ENCODE measurements at places on chromosomes 11 and 22.

DNA sequence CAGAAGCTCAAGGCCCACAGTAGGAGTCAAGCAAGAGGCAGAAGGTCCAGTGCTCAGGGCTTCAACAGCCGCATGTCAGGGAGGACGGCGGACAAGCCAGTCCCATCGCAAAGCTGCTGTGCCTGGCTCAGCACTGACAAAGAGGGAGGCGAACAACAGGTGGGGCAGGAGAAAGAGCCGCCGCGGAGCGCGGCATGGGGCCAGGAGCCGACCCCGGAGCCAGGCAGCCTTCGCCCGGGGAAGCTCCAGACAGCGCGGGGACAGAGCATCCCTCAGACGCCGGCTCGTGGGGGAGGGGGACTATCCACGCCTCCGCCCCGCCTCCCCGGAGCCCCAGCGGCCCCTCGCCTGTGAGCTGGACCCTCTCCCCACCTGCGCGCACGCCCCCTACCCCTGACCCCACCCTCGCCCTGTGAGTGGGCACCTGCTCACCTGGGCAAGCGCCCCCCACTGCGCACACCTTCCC is 369 bp downstream of the DHCR7 start:
- no peaks in the 10 kb centered on the region for H3K27me3 ChIP-seq
- H3K4me3 ChIP-seq = peak overlapping the region; percentile 96
- peaks cover 55% of the 10 kb centered on the region for H3K4me1 ChIP-seq
- peak overlapping the region; percentile 93 for H3K27ac ChIP-seq

GRCh38 chr22:35552196-35552842 is 11.7 kb downstream of the RASD2 start:
- peaks cover 1% of the 10 kb centered on the region for H3K36me3 ChIP-seq
- peaks cover 53% of the 10 kb centered on the region for H3K27me3 ChIP-seq
- H3K4me3 ChIP-seq = no peak overlapping the region
- no peak overlapping the region for H3K27ac ChIP-seq
- peaks cover 14% of the 10 kb centered on the region for H3K4me1 ChIP-seq
- peak; percentile 48 for DNase-seq

- peaks cover 28% of the 10 kb centered on the region for H3K4me1 ChIP-seq
- peaks cover 23% of the 10 kb centered on the region for H3K36me3 ChIP-seq
- no peaks in the 10 kb centered on the region for H3K27me3 ChIP-seq
- H3K4me3 ChIP-seq = no peak overlapping the region
Measured at GRCh38 chr11:119125821-119126220, 4.4 kb downstream of the HINFP start.

DNA sequence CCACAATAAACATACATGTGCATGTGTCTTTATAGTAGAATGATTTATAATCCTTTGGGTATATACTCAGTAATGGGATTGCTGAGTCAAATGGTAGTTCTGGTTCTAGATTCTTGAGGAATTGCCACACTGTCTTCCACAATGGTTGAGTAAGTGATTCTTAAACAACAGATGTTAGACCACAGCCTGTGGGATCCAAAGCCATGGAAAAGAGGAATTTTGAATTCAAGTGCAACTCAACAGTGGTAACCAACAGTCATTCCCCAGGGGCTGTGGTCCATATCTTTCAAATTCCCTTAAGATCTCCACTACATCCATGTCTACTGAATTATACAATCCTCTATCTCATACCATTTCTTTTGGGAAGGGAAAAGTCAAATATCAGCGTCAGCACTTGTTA is 321.5 kb downstream of the LARGE1 start:
- peaks cover 52% of the 10 kb centered on the region for H3K36me3 ChIP-seq
- peaks cover 5% of the 10 kb centered on the region for H3K27me3 ChIP-seq
- no peak for DNase-seq
- H3K4me3 ChIP-seq = no peak overlapping the region
- H3K4me1 ChIP-seq = no peaks in the 10 kb centered on the region

GRCh38 chr22:49853981-49854831 is 562 bp downstream of the ZBED4 start:
- H3K4me3 ChIP-seq = peak overlapping the region; percentile 94
- H3K27me3 ChIP-seq = peaks cover 21% of the 10 kb centered on the region
- no peak for DNase-seq
- peaks cover 18% of the 10 kb centered on the region for H3K36me3 ChIP-seq
- peaks cover 38% of the 10 kb centered on the region for H3K4me1 ChIP-seq
- H3K27ac ChIP-seq = peak overlapping the region; percentile 97

- H3K27me3 ChIP-seq = peaks cover 12% of the 10 kb centered on the region
- no peaks in the 10 kb centered on the region for H3K36me3 ChIP-seq
- no peak overlapping the region for H3K4me3 ChIP-seq
- DNase-seq = no peak
Measured at GRCh38 chr11:70488171-70488703, 89.9 kb downstream of the CTTN start.

- no peak for DNase-seq
- H3K27ac ChIP-seq = no peak overlapping the region
- H3K4me1 ChIP-seq = peaks cover 2% of the 10 kb centered on the region
- H3K36me3 ChIP-seq = peaks cover 30% of the 10 kb centered on the region
- no peak overlapping the region for H3K4me3 ChIP-seq
- H3K27me3 ChIP-seq = no peaks in the 10 kb centered on the region
Measured at GRCh38 chr11:63639199-63639832, 25.1 kb upstream of the PLAAT3 start.

GRCh38 chr11:65778431-65778900 is 2.3 kb downstream of the AP5B1 start:
- H3K4me3 ChIP-seq = no peak overlapping the region
- no peaks in the 10 kb centered on the region for H3K27me3 ChIP-seq
- H3K27ac ChIP-seq = no peak overlapping the region

- no peak for DNase-seq
- peaks cover 34% of the 10 kb centered on the region for H3K27me3 ChIP-seq
- peaks cover 6% of the 10 kb centered on the region for H3K36me3 ChIP-seq
- no peak overlapping the region for H3K27ac ChIP-seq
- H3K4me3 ChIP-seq = no peak overlapping the region
Measured at GRCh38 chr11:69454018-69454417, 27.4 kb upstream of the LINC01488 start.

- H3K4me3 ChIP-seq = no peak overlapping the region
- no peak for DNase-seq
- peaks cover 6% of the 10 kb centered on the region for H3K27me3 ChIP-seq
- no peaks in the 10 kb centered on the region for H3K36me3 ChIP-seq
Measured at GRCh38 chr22:47564651-47565434, 802.4 kb downstream of the TBC1D22A start.

- H3K27ac ChIP-seq = no peak overlapping the region
- H3K4me3 ChIP-seq = no peak overlapping the region
- H3K4me1 ChIP-seq = no peaks in the 10 kb centered on the region
Measured at GRCh38 chr11:35477901-35478300, 47.5 kb downstream of the PAMR1 start.

- DNase-seq = no peak
- peaks cover 22% of the 10 kb centered on the region for H3K4me1 ChIP-seq
- H3K27ac ChIP-seq = no peak overlapping the region
- no peaks in the 10 kb centered on the region for H3K27me3 ChIP-seq
- H3K36me3 ChIP-seq = peaks cover 8% of the 10 kb centered on the region
Measured at GRCh38 chr22:39488563-39489083, 13.5 kb upstream of the MIEF1 start.

DNA sequence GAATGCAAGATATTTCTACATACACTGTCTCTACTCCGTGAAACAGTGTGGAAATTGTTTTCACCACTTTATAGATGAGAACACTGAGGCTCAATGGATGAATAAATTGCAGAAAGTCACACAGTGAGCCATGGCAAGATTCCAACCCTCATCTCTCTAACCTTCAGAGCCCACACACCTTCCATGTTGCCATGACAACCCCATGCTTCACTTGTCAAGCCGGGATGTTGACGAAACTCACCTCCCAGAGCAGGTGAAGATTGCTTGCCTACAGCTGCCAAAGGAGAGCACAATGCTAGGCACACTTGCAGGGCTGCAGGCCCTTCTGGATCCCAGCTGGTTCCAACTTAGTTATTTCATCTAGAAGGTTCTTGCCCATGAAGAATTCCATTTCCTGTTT is 71.4 kb upstream of the SEZ6L start:
- no peak overlapping the region for H3K27ac ChIP-seq
- no peaks in the 10 kb centered on the region for H3K4me1 ChIP-seq
- DNase-seq = no peak
- H3K36me3 ChIP-seq = no peaks in the 10 kb centered on the region
- H3K27me3 ChIP-seq = peaks cover 14% of the 10 kb centered on the region
- no peak overlapping the region for H3K4me3 ChIP-seq

- H3K27me3 ChIP-seq = no peaks in the 10 kb centered on the region
- H3K36me3 ChIP-seq = peaks cover 14% of the 10 kb centered on the region
- peak overlapping the region; percentile 86 for H3K4me3 ChIP-seq
- peak; percentile 91 for DNase-seq
- H3K27ac ChIP-seq = peak overlapping the region; percentile 97
- peaks cover 74% of the 10 kb centered on the region for H3K4me1 ChIP-seq
Measured at GRCh38 chr11:9757809-9758636, 94.1 kb downstream of the SWAP70 start.

DNA sequence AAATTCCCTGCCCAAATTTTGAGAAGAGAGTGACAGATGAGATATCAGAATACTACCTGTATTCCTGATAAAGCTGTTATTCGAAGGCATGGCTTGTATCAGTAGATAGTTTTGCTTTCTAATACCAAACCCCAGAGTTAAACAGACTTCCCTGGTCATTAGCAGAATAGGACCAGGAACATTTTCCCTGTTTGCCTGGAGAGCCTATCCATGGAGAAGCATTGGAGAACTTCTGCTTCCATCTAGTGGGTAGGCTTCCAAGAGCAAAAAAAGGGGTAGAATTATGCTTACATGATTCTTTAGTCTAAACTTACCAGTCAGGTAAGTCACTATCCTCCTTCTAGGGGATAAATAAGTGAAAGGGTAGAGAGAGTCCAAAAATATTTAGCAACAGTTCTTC is 14.2 kb downstream of the PDE3B start:
- H3K4me1 ChIP-seq = no peaks in the 10 kb centered on the region
- no peak overlapping the region for H3K27ac ChIP-seq
- no peak for DNase-seq
- no peak overlapping the region for H3K4me3 ChIP-seq
- no peaks in the 10 kb centered on the region for H3K36me3 ChIP-seq

DNA sequence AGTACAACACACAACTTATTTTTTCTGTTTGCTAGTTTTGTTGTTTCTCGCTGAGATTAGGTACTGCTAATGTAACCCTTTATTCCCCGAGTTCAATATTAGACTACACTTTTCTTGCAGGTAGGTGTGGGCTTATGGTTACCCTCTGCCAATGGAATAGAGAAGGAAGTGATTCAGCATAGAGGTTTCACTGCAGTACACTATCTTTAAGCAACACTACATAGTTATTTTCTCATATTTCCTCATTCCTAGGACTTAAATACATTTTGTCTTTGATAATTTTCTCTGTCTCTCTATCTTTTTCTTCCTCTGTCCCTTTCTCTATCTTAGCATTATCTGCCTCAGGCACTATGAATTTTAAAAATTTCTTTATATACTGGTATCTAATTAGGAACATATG is 791.0 kb downstream of the FAM181B start:
- H3K27me3 ChIP-seq = no peaks in the 10 kb centered on the region
- DNase-seq = no peak
- H3K36me3 ChIP-seq = no peaks in the 10 kb centered on the region
- H3K4me1 ChIP-seq = no peaks in the 10 kb centered on the region
- no peak overlapping the region for H3K27ac ChIP-seq

GRCh38 chr11:12224537-12224893 is 114.1 kb downstream of the MICAL2 start:
- peaks cover 11% of the 10 kb centered on the region for H3K27me3 ChIP-seq
- no peak overlapping the region for H3K27ac ChIP-seq
- DNase-seq = peak; percentile 44
- H3K4me1 ChIP-seq = peaks cover 15% of the 10 kb centered on the region
- peak overlapping the region; percentile 6 for H3K4me3 ChIP-seq
- H3K36me3 ChIP-seq = no peaks in the 10 kb centered on the region

- no peak for DNase-seq
- H3K27ac ChIP-seq = peak within 1 kb of the TSS; percentile 89
- peaks cover 16% of the 10 kb centered on the region for H3K36me3 ChIP-seq
Measured at GRCh38 chr11:104968355-104968855, at the start of gene CASP4. TSS of gene CASP4 (minus strand) at chr11:104968574. CDS start at chr11:104968525, 49 bp downstream.

DNA sequence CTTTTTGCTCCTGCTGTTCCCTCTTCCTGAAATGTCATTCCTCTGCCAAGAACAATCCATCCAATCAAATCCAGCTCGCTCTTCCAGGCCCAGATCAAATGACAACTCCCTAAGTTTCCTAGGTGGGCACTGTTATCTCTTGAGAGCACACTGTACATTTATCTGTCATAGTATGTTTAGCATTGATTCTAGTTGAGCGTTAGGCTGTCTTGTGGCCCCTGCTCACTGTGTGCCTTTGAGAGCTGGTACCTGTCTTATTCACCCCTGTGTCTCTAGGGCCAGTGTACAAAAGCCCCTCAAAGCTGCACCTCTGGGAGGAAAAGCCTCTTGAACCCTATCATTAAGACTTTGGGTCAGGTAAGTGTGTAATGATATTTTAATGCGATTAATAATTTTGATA is 7.1 kb upstream of the LMO2 start:
- no peaks in the 10 kb centered on the region for H3K27me3 ChIP-seq
- H3K4me1 ChIP-seq = peaks cover 57% of the 10 kb centered on the region
- no peak overlapping the region for H3K4me3 ChIP-seq
- peaks cover 2% of the 10 kb centered on the region for H3K36me3 ChIP-seq
- no peak for DNase-seq

DNA sequence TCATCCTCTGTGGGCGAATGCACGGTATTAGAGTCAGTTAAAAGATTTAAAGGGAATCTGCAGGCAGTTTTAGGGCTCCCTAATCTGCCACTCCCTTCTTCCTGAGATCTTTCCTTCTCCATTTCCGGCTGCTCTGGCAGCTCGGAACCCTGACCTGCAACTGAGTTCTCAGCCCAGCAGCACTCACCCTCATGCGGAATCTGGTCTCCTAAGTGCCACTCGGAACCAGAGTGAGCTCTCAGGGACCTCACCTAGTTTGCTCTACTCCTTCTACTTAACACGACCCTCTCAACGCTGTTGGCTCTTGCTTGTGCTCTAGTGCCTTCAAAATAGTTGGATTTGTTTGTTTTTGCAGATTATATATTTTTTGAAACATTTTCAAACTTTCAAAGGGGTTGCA is 19.3 kb upstream of the IL10RA start:
- no peaks in the 10 kb centered on the region for H3K27me3 ChIP-seq
- H3K4me3 ChIP-seq = no peak overlapping the region
- DNase-seq = no peak
- peak overlapping the region; percentile 80 for H3K27ac ChIP-seq
- no peaks in the 10 kb centered on the region for H3K36me3 ChIP-seq

- H3K4me1 ChIP-seq = no peaks in the 10 kb centered on the region
- no peaks in the 10 kb centered on the region for H3K36me3 ChIP-seq
- peaks cover 27% of the 10 kb centered on the region for H3K27me3 ChIP-seq
- DNase-seq = no peak
- H3K4me3 ChIP-seq = no peak overlapping the region
Measured at GRCh38 chr11:19598456-19598855, 114.2 kb upstream of the NAV2 start.
